ENCODE measurements at places on chromosomes 11 and 22.
A peak's percentile ranks its signal among the peaks of the same experiment; 100 is the strongest.

- no peak for DNase-seq
- H3K4me3 ChIP-seq, result peak overlapping the region; percentile 44
- H3K4me1 ChIP-seq, result peaks cover 20% of the 10 kb centered on the region
- no peaks in the 10 kb centered on the region for H3K36me3 ChIP-seq
- peak overlapping the region; percentile 88 for H3K27ac ChIP-seq
- no peaks in the 10 kb centered on the region for H3K27me3 ChIP-seq
These were observed 2.9 kb downstream of the IL18 start for GRCh38 chr11:112161012-112161411.

DNA sequence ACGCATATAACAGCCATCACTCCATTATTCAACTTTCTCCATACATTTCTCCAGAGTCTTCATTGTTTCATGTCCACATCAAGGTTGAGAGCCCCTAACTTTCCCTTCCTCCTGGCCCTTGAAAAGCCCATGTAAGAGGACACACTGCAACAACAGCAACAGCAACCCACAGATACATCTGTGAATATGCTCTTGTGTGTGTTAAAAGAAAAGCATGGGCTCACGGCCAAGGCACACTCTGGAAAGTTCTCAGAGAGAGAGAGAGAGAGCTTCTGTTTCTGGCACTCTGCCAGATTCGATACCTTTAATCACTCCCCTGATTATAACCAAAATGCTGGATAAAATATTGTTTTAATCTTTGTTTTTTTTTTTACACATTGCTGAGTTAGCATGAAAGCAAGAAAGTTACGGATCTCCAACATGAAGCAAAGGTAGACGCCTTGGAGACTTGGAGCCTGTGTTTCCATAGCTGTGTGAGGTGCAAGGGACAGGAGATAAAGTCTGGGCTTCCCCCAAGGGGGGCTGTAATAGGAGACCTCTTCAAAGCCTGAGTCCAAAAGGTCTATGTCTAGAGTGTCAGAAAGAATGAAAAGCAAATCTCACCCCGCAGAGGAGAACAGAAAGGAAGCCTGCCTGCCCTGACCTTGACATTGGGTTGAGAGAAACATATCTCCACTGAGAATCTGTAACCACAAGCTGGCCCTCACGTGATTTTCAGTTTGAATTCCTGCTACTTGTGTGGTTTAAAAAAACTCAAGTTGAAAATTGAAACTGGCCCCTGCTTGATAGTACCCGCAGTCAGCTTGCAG lies 33.7 kb upstream of the MPPED1 start:
- no peak for DNase-seq
- H3K27me3 ChIP-seq, result no peaks in the 10 kb centered on the region
- no peak overlapping the region for H3K27ac ChIP-seq
- no peak overlapping the region for H3K4me3 ChIP-seq

- H3K4me1 ChIP-seq, result peaks cover 38% of the 10 kb centered on the region
- H3K36me3 ChIP-seq, result no peaks in the 10 kb centered on the region
- H3K27me3 ChIP-seq, result no peaks in the 10 kb centered on the region
- no peak overlapping the region for H3K4me3 ChIP-seq
These were observed 65.0 kb upstream of the POU2AF1 start for GRCh38 chr11:111444040-111444439.

DNA sequence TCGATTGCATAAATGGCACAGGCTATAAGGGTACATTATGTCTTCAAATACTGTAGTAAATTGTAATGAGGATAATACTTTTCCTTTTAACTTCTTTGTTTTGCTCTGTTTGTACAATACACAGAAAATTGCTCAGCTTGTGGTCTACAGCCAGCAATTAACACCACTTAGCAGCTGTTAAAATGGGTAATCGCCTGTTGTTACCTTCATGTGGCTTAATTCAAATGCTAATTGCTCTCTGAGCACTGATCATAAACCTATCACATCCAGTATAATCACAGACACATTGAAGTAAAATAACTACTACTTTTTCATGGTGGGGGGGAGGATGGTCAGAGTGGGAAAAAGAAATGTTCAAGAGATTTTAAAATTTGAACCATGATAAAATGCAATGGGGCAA lies 1164.1 kb upstream of the CNTN5 start:
- no peak overlapping the region for H3K4me3 ChIP-seq
- no peaks in the 10 kb centered on the region for H3K36me3 ChIP-seq
- no peak overlapping the region for H3K27ac ChIP-seq
- no peaks in the 10 kb centered on the region for H3K4me1 ChIP-seq

GRCh38 chr11:37841016-37841415 lies 1243.0 kb upstream of the RAG2 start:
- no peaks in the 10 kb centered on the region for H3K27me3 ChIP-seq
- no peaks in the 10 kb centered on the region for H3K36me3 ChIP-seq
- no peak overlapping the region for H3K27ac ChIP-seq

DNA sequence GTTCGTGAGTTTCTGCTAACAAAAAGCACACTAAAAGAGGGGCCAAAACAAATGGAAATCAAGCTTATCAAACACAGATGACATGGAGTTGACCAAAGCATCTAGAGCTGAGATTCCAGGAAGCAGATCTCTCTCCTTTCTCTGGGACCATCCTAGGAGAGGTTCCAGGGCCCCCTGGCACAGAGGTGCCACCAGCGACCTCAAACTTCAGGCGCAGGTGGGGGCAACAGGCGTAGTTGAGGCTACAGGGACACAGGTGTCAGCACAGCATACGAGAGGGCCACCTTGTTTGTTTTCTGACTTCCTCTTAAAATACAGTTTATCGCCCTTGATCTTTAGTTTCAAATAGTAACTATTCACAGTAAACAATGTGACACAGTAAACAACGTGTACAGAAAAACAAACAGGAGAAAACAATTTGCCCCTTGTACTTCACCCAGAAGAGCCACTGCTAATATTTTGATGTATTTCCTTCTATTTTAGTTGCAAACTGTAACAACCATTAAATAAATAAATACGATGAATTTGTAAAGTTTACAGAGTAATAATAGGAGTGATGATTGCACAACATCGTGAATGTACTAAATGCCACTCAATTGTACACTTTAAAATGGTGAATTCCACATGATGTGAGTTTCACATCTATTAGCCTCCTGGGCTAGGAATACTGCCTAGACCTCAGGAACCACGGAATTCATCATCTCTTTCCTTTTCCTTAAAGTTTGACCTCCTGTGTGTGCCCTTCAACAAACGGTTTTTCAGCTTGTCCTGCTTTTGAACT lies 52.2 kb downstream of the IGLL5 start:
- H3K4me1 ChIP-seq, result no peaks in the 10 kb centered on the region
- H3K27me3 ChIP-seq, result no peaks in the 10 kb centered on the region
- no peak overlapping the region for H3K4me3 ChIP-seq
- H3K27ac ChIP-seq, result no peak overlapping the region
- no peak for DNase-seq

GRCh38 chr11:44952500-44953260 lies 2.0 kb upstream of the TP53I11 start:
- H3K4me1 ChIP-seq, result peaks cover 37% of the 10 kb centered on the region
- H3K27me3 ChIP-seq, result no peaks in the 10 kb centered on the region
- DNase-seq, result no peak
- peak overlapping the region; percentile 90 for H3K27ac ChIP-seq

DNA sequence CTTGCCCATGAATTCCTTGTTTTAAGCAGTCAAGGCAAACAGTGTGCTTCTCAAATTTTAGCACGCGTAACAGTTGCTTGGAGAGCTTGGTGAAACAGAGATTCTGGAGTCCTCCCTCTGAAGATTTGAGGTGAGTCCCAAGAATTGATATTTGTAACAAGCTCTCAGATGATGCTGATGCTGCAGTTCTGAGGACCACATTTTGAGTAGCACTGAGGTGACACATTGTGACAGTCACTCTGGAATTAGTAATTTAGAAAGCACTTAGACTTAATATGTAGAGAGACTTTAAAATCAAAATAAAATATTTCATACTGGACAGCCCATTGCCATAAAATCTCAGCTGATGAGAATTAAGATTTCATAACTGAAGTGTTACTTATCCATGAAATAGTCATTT lies 38.5 kb downstream of the DNAJC24 start:
- peaks cover 8% of the 10 kb centered on the region for H3K4me1 ChIP-seq
- no peak overlapping the region for H3K4me3 ChIP-seq
- no peaks in the 10 kb centered on the region for H3K27me3 ChIP-seq

DNA sequence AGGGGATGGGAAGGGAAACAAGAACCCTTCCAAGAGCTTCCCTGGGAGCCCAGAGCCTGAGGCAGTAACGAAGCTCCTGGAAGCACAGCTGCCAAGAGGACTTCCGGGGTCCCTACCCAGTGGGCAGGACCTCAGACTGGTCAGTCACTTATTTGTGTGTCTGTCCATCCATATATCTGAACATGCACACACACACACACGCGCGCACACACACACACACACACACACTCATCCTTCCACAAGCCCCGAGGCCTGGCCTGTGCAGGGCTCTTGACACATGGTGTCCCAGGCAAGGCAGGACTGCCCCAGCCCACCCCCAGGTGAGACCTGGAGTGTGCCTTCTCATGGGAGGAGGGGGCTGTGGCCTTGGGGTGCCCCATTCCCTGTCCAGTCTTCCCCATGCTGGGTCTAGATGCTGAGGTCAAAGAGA lies 44.9 kb downstream of the IGLL5 start:
- no peaks in the 10 kb centered on the region for H3K27me3 ChIP-seq
- H3K4me3 ChIP-seq, result no peak overlapping the region
- peaks cover 6% of the 10 kb centered on the region for H3K4me1 ChIP-seq

GRCh38 chr11:88312628-88313027 lies 24.9 kb downstream of the CTSC start:
- H3K4me3 ChIP-seq, result no peak overlapping the region
- peaks cover 30% of the 10 kb centered on the region for H3K36me3 ChIP-seq
- H3K27me3 ChIP-seq, result no peaks in the 10 kb centered on the region
- DNase-seq, result no peak
- H3K4me1 ChIP-seq, result no peaks in the 10 kb centered on the region
- no peak overlapping the region for H3K27ac ChIP-seq

DNA sequence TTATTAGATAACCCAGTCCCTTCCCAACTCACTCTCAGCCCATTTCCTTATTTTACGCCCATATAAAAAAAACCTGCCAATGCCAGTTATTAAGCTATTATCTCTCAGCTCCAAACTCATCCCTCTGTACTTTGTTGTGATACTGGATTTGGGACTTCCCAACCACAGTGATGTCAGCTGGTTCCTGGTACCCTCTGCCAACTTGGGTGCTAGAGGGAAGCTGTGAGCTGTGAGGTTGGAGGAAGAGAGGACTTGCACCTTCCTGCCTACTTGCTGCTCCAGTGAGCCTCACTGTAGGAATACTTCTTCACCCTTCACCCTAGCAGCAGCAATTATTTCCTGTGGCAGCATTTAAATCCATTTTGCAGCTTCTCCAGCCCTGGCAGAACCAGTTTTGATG lies 19.2 kb upstream of the CSF2RB start:
- no peak overlapping the region for H3K27ac ChIP-seq
- no peak for DNase-seq
- no peak overlapping the region for H3K4me3 ChIP-seq
- H3K4me1 ChIP-seq, result no peaks in the 10 kb centered on the region
- H3K27me3 ChIP-seq, result no peaks in the 10 kb centered on the region

DNA sequence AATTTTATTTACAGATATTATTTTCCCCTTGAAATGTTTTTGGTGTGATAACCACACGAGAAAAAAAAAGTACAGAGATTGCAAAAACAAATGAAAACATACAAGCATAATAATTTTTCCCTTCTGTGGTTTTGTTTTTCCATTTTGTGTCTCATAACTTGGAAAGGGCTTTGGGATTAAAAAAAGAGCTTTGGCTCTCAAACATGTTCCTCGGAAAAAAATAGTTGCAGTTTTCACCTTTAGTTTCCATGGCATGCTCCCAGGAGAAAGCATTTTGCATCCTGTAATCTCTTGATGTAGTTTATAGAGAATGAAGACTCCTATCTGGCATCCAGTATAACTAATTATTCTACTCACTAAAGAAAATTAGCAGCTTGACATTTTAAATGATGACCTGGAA lies 362.1 kb upstream of the PDGFD start:
- no peak overlapping the region for H3K27ac ChIP-seq
- H3K4me3 ChIP-seq, result no peak overlapping the region
- no peaks in the 10 kb centered on the region for H3K27me3 ChIP-seq

- no peaks in the 10 kb centered on the region for H3K36me3 ChIP-seq
- H3K27me3 ChIP-seq, result no peaks in the 10 kb centered on the region
- H3K27ac ChIP-seq, result peak overlapping the region; percentile 88
- peak overlapping the region; percentile 95 for H3K4me3 ChIP-seq
- H3K4me1 ChIP-seq, result peaks cover 31% of the 10 kb centered on the region
These were observed 598 bp downstream of the CABIN1 start for GRCh38 chr22:24011735-24012068.

- no peak overlapping the region for H3K4me3 ChIP-seq
- DNase-seq, result no peak
- no peaks in the 10 kb centered on the region for H3K36me3 ChIP-seq
- H3K4me1 ChIP-seq, result peaks cover 64% of the 10 kb centered on the region
- H3K27ac ChIP-seq, result no peak overlapping the region
- H3K27me3 ChIP-seq, result no peaks in the 10 kb centered on the region
These were observed 9.1 kb downstream of the MICAL2 start for GRCh38 chr11:12119502-12119901.

DNA sequence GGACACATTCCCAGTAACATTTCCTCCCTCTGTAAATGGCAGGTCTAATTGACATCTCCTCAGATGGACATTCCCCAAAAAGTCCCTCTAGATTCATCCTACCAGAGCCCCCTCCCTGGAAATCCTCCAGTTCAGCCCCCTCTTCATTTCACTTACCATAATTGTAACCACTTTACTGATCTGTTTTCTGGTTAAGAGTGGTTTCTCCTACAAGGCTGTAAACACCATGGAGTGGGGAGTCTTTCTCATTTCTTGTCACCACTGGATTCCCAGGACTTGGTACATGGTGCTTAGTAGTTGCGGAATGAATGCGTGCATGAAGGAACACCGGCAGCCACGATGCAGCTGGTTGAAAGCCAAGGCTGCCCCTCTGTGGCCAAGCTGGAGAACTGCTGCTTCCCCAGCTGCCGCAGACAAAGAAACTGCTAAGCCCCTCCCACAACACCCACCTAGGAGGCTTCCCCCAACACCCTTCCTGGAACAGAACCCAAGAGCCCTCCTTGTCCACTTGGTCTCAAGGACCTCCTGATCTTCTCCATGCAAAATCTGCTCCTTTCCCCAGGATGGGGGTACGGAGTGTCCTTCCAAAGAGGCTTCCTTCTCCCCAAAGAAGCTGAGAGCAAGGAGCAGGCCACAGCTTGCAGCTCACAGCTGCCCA lies 18.6 kb upstream of the SCARF2 start:
- no peaks in the 10 kb centered on the region for H3K4me1 ChIP-seq
- H3K27ac ChIP-seq, result no peak overlapping the region
- H3K4me3 ChIP-seq, result no peak overlapping the region
- DNase-seq, result no peak
- no peaks in the 10 kb centered on the region for H3K36me3 ChIP-seq
- H3K27me3 ChIP-seq, result no peaks in the 10 kb centered on the region

DNA sequence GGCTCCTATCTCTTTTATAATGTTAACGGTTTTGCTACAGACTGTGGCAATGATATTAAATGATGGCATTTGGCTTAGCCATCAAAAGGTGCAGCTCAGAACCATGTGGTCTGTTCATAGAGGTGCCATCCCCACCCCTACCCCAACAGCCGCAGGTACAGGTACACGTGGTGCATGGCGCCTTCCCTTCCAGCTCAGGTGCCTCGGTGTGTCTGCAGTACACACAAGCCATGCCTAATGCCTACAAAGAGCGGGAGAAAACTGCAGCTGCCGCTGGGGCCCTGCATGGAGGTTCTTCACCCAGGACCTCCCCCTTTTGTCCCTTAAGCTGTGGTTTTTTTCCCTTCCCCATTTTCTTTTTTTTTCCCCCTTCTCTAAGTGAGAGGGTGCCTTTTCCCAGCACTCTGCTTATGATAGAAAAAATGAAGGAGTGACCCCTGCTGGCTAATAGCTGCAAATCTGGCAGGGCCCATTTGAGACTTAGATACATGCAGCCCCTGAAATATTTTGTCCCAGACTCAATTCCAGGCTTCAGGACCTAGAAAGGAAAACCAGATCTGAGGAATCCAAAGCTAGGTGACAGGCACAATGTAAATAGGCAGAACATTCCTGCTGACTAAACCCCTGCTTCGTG lies 6.5 kb downstream of the OR52M1 start:
- H3K27me3 ChIP-seq, result peaks cover 10% of the 10 kb centered on the region
- no peak for DNase-seq
- H3K27ac ChIP-seq, result no peak overlapping the region
- H3K36me3 ChIP-seq, result no peaks in the 10 kb centered on the region
- no peak overlapping the region for H3K4me3 ChIP-seq

Data from esophagus squamous epithelium (tissue), 5 donors.